SK-N-SH treated with all-trans-retinoic acid at 6 μM for 48 hours (cell line): ENCODE measurements at places on chromosomes 12 and 14.
A peak's percentile ranks its signal among the peaks of the same experiment; 100 is the strongest.

GRCh38 chr14:34161351-34162082, 210.6 kb upstream of the EGLN3 start:
- no peak for ATAC-seq

DNA sequence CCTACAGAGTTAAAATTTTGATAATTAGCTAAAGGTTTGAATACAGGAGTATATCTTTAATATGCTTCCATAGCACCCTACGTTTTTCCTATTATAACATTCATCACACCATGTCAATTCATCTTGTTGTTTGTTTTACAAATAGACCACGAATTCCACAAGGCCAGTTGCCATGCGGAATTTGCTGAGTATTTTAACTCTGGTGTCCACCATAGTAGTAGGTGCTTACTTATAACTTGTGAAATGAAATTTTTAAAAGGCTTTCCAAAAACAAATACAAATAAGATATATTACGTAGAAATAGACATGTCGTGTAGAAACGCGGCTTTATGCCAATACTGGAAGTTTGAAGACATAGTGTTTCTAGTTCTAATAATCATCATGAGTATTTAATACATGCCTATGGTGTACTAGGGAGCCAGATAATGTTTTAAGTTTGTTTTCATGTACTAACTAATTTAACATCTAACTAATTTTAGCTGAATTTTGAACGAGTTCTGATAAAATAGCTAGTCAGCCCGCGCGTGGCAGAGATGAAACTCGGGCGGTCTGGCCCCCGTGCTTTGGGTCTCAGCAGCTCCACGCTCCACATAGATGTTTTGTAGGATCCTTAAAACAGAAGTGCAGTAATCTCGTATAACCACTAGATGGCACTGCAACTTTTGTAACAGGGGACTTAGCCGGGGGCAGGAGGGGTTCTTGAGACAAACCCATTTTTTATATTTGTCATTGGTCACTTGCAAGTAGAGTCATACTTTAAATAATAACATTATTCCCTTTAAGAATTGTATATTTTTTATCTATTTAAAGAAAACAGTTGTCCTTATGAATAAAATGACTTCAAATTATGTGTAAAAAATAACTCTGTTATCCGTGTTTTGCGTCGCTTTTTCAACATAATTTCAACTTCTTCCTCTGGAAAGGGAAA, 10.2 kb downstream of the CD69 start:
- ATAC-seq: peak; percentile 93

- peak; percentile 64; the same call in 2 of the 3 replicates for ATAC-seq
Observed at GRCh38 chr12:127559349-127560040, 707.5 kb upstream of the TMEM132C start.

- no peak for ATAC-seq
Observed at GRCh38 chr14:37429618-37430017, 165.4 kb downstream of the FOXA1 start.

GRCh38 chr12:118571730-118572129, 195.4 kb downstream of the SUDS3 start:
- no peak for ATAC-seq

- ATAC-seq: no peak
Observed at GRCh38 chr14:104678346-104678745, 11.1 kb upstream of the INF2 start.

GRCh38 chr12:112971248-112971647, 7.1 kb upstream of the OAS2 start:
- peak; percentile 62 for ATAC-seq

GRCh38 chr12:53659011-53659551, 16.8 kb downstream of the ATP5MC2 start:
- ATAC-seq: peak; percentile 77

GRCh38 chr14:38882533-38882932, 220.5 kb downstream of the SEC23A start:
- ATAC-seq: no peak

DNA sequence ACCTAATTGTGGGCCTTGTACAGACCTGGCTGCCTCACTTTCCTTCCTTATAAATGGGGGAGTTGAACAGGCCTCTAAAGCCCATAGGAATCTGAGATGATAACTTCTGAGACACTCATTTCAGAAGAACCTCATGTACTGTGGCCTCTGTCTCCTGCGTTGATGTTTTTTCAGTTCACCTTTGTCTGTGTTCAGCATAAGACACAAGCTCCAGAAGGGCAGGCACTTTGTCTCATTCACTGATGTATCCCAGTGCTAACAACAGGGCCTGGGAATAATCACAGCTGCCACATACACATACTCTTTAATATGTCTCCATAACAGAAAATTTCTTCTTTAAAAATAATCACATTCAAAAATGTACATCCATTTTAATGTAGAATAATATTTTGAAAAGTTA, 3.3 kb downstream of the FGD6 start:
- no peak for ATAC-seq

DNA sequence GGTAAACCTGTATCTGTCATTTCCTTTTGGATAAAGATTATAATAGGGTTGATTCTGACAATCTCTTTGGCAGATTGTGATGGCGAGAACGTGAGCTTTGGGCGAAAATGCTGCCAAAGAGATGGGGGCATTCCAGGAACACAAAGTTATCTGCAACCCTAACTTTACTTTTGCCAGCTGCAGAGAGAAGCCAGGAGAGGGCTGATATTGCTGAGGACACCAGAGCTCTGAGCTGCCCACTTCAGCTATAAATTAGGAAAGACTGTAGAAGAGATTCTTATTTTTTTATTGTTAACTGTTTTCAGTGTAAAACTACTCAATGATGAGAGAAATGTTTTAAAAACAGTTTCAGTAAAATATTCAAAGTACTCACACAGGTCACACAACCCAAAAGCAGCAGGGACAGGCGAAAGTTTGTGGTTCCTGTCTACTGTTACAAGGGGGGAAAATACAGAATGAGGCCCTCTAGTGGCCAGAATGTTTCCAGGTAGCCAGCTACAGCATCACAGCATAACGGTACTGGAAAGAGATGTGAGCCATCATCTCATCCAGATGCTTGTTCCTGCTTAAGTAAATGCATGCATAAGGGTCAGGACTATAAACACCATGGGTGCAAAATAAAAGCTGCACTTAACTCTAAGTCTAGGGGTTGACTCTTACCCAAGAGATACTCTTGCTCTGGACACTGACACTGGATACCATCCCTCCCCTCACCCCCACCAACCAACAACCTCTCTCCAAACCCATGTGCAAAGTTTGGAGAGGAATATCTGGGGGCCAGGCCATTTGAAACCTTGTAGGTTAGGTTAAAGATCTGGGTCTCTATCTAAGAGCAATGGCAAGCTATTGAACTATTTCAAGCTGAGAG, 498.4 kb downstream of the RMST start:
- no peak for ATAC-seq

- ATAC-seq: peak; percentile 40; the same call in 2 of the 3 replicates
Observed at GRCh38 chr14:92224358-92224954, 98.5 kb upstream of the SLC24A4 start.

DNA sequence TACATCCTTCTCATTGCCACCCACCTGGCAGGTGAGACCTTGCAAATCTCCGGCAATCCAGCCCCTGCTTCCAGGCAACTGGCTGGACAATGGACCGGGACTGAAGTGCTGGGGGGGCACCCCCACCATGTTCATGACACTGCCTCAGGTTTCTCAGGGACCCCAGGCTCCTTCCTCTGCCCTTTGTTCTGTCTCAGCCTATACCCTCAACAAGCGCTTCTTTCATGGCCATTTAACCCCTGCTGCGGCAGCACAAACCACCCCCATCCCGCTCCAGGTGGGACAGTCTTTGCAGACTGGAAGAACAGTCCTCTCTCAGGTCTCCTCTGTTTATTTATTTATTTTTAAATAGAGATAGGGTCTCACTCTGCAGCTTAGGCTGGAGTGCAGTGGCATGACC, 7.6 kb downstream of the ISM2 start:
- no peak for ATAC-seq

GRCh38 chr14:22607291-22607690, 9.2 kb downstream of the ABHD4 start:
- ATAC-seq: no peak

DNA sequence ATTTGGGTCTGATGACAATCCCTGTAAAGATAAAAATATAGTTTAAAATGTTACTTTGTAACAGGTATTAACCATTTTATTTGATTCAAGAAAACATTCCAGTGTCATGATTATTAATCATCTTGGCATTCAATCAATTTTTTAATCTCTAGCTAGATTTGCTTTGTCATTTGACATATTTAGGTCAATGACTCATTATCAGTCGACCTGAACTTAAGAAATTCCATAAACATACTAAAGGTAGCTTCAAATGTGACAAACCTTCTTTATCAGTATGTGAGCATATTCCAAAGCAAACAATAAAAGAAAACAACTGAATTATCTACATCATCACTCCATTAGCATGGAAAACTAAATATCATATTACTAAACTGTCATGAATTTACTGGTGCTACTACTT, 50.8 kb upstream of the CDKL1 start:
- no peak for ATAC-seq

- no peak for ATAC-seq
Observed at GRCh38 chr12:62698701-62699101, 232.1 kb downstream of the MON2 start.

- no peak for ATAC-seq
Observed at GRCh38 chr14:104978746-104979691, 845 bp upstream of the AHNAK2 start.

DNA sequence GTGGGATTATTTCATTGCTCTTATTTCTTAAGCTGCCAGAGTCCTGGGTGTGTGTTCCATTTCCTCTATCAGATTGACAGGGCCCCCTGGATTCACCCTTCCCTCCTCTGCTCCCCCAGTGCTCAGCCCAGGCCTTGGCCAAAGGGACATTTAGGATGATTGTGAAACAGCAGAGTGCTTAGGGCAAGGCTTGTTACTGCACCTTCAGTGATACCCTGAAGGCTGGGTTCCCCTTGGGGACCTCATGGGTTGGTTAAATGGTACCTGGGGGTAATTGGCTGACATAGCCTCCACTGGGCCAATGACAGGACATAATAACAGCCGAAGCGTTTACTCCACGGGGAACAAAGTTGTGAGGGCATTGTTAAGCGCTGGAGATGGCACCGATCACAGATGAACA, 1.3 kb upstream of the KRT72 start:
- no peak for ATAC-seq

DNA sequence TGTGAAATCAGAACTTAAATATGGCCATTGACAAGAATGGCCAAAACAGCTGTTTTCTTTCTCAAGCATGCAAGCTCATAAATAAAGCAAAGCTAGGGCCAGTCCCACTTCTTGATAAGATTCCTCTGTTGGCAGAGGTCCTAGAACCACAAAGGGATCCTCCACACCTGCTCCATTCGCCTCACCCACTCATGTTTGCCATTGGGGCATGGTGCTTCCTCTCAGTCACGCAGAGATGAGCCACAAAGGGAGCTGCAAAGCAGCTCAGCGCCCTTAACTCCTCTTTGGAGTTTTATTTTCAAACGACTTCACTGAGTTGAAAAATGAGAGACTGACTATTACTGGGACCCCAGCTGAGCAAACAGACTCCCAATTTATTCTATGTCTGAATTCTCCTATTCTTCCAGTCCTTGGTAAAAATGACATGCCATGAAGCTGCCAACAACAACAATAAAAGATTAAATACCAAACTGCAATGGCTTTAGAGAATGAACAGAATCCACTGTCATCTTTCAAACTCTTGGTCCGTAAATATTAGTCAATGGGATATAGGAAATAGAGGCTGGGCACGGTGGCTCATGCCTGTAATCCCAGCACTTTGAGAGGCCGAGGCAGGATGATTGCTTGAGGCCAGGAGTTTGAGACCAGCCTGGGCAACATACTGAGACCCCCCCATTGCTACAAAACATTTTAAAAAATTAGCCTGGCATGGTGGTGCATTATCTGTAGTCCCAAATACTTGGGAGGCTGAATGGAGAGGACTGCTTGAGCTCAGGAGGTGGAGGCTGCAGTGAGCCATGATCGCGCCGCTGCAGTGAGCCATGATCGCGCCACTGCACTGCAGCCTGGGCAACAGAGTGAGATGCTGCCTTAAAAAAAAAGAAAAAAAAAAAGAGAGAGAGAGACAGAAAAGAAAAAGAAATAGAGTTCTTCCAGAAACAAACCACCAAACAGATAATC, 16.4 kb downstream of the MANSC1 start:
- no peak for ATAC-seq

- no peak for ATAC-seq
Observed at GRCh38 chr14:64656986-64657385, 47.2 kb upstream of the PLEKHG3 start.
